ENCODE measurements at places on chromosomes 3 and 15.
A peak's percentile ranks its signal among the peaks of the same experiment; 100 is the strongest.

- DNase-seq, result no peak
Observed at GRCh38 chr3:42216302-42216701, 49.7 kb downstream of the CCK start.

DNA sequence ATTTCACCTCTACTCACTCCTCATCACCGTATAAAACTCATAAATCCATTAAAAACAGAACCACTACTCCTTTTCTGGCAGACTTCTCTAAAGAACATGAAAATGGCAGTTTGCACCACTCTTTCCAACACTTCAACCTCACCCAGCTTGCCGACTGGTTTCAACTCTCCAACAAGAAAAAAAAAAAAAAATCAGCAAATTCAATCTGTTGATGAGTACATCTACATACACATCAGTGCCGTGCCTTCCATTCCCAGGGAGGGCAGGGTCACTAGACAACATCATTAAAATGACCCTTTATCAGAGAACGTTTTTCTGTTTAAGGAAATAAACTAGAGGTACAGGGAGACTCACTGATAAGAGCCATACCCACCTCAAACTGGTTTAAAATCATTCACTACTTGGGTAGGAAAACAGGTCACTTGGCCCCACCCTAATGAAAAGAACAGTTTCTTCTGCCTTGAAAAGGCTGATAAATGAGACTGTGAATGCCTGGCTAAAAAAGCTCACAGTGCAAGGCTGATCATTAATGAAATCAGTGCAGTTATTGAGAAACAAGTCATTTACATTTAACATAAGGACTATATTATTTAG, 6.0 kb downstream of the ANXA2 start:
- no peak for DNase-seq

DNA sequence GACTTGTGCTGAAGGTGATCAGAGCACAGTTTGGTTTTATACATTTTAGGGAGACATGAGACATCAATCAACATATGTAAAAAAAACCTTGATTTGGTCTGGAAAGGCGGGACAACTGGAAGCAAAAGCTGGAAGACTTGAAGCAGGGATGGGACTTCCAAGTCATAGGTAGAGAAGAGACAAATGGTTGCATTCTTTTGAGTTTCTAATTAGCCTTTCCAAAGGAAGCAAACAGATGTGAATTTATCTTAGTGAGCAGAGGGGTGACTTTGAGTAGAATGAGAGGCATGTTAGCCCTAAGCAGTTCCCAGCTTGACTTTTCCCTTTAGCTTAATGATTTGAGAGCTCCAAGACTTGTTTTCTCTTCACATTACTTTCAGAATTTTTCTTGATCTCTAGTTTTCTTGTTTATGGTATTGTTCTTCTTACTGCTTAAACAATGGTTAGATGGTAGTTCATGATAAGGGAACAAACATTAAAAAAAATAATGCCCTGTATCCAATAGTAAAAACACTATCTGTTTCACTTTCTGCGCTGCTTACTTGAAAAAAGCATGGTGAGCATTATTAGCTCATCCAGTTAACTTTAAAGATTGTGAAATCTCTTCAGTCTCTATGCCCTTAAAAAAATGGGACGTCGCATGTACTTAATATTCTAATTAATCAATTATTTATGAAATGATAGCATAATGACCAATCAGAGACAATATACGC, 48.5 kb upstream of the BCHE start:
- DNase-seq, result no peak

GRCh38 chr3:142889212-142890014, 530 bp upstream of the PCOLCE2 start:
- DNase-seq, result no peak

GRCh38 chr15:81358248-81358647, 15.8 kb downstream of the TMC3 start:
- no peak for DNase-seq

DNA sequence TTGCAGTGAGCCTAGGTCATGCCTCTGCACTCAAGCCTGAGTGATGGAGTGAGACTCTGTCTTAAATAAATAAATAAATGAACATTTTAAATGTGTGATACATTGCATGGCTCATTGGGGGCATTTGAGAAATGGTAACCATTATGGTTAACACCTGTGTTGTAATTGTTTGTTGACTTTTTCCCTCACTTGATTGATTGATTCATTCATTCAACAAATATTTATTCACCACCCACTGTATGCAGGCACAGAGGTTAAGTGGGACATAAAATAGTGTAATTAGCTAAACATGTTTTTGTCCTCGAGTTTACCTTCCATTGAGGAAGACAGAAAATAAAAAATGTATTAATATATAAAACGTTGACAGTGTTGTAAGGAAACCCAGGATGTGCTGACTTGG, 127.1 kb upstream of the ANKRD28 start:
- peak; percentile 30 for DNase-seq

DNA sequence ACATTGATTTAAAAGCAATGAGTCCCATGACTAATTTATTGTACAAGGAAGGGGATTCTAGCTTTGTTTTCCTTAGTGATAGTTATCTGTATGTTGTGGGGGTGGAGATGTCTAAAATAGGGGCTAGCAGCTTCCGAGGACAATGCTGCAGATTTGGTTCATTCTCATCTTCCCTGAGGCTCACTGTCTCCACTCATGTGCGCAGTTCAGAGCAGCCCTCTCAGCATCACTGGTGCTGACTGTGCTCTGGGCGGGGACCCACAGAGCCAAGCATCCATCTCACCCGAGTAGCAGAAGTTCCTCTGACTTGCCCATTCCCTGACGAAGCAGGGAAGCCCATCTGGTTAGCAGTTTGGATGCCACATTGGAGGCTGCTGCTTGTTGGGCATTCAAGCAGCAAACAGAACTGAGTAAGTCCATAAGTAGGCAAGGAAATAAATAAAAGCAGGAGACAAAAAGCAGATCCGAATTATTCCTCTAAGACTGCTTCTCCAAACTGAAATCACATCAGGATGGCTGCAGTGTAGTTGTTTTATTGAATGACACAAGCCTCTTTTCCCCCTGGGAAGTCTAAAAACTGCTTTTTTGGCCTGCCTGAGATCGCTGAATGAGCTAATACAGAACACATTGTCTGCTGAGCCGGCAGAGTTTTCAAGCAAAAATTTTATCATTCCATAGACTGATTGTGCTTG, 27.5 kb downstream of the RARB start:
- no peak for DNase-seq

GRCh38 chr3:18252578-18252977, 172.6 kb downstream of the SATB1 start:
- DNase-seq, result no peak

- DNase-seq, result no peak
Observed at GRCh38 chr3:165919284-165919683, 82.1 kb upstream of the BCHE start.

GRCh38 chr3:187996609-187997008, 157.3 kb upstream of the LPP start:
- DNase-seq, result no peak

DNA sequence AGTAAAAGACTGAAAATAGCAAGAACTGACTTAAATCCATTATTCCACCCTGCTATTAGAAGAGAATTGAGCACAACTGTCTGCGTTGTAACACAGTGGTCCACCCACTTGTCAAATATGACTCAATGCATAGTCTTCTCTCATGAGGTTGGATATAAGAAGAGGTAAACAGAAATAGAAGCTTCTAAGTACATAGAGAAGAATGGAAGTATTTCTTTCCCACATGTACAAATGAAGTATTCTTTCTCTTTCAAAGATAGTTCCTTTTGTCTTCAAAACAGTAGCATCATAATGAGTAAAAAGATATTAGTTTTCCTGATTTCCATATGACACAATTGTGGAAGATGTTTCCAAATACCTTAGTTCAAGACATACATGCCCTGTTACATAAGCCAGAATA, 348.6 kb upstream of the CCDC54 start:
- peak; percentile 1 for DNase-seq

GRCh38 chr15:64285871-64286270, 70.1 kb downstream of the CSNK1G1 start:
- no peak for DNase-seq

- peak; percentile 19 for DNase-seq
Observed at GRCh38 chr3:176293276-176293675, 904.0 kb downstream of the TBL1XR1 start.

DNA sequence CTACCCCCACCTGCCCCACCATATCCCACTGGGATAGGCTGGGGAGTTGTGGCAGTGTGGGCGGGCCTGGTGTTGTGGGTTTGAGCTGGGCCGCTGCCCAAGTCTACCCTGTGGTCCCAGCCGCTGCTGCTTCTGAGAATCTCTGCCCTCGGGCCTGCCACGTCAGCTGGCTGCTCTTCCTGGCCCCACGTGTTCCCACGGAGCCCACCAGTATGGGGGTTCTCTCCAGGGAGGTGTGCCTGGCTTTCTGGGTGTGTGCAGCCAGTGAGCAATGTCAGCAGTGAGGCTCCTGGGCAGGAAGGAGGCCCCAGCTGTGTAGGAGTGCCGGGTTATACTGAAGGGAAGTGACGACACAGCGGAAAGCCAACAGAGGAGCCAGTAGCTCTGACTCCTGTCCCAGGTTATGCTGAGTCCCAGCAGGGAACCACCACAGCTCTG, 10.5 kb downstream of the GNAI2 start:
- DNase-seq, result peak; percentile 29

DNA sequence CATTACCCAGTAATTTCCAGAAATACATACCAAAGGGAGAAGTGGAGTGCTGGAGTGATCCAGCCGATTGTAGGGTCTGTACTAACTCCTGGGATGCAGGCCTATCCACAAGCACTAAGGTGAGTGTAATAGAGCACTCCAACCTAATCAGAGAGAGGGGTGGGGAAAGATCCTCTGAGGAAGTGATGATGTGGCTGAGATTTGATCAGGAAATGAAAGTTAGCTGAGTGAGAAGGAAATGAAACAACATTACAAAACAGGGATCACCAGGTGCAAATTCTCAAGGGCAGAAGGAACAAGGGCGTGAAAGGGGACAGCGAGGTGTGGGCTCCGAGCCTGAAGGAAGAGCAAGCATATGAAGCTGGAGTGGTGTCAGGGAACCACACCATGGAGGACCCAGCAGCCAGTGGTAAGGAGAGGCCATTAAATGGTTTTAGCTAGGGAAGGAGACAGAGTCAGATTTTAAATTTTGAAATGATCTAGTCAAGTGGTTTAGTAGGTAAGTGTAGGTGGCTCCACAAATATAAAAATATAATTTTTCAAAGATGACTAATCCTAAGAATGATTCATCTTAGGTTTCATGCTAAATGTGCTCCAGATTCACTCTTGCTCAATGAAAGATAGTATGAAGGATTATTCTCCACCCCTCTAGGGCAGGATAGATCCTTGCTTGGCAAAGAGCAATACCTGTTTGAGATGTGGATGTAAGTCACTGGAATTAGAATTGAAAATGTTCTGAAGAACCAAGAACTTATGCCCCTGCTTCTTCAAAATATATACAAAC, 348.7 kb downstream of the TBL1XR1 start:
- peak; percentile 27 for DNase-seq

- DNase-seq, result no peak
Observed at GRCh38 chr3:28856796-28857195, 424.1 kb upstream of the RBMS3 start.

- no peak for DNase-seq
Observed at GRCh38 chr3:48514431-48515227, 10.7 kb upstream of the SHISA5 start.

DNA sequence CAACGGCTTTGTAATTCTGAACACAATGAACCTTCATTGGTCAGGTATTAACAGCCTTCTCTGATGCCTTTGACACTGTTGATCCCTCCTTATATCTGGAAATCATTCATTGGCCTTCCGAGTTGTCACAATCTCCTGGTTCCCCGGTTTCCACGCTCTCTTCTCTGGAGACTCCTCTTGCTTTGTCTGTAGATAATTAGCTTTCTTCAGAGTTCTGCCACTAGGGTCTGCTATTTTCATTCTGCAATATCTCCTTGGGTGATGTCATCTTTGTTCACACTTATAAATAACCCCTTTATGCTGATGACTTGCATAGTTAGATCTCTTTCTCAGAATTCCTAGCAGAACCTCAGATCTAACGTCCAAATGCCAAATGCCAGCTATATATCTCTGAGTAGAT, 583.8 kb upstream of the ZNF717 start:
- DNase-seq, result peak; percentile 21

DNA sequence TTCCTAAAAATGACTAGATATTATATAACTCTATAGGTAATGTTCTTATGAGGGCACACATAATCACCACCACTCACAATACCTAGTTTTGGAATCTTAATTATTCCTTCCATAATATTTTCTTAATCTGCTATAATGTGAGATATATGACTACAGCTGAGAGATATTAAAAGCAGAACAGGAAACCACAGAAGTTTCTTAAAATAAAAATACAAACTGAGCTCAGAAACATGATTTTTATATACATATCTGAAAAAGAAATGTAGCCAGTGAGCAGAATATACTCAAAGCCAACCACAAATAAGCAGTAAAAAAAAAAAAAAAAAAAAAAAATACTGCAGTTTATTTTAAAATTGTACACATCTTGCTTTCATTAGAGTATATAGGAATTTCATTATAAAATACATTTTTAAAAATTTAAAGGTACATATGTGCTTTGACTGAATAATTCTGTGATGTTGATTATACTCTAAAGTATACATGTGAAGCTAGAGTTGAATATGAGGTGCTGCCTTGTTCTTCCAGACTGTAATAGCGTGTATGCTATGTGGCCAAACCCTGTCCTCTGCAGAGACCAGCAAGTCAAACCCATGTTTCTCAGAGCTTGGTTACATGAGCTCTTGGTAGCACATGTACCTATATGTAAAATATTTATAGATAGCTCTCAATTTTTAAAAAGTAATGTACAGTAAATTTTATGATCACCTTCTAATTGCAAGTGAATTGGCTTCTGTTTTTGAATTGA, 175.0 kb downstream of the UBE2E2 start:
- DNase-seq, result no peak

DNA sequence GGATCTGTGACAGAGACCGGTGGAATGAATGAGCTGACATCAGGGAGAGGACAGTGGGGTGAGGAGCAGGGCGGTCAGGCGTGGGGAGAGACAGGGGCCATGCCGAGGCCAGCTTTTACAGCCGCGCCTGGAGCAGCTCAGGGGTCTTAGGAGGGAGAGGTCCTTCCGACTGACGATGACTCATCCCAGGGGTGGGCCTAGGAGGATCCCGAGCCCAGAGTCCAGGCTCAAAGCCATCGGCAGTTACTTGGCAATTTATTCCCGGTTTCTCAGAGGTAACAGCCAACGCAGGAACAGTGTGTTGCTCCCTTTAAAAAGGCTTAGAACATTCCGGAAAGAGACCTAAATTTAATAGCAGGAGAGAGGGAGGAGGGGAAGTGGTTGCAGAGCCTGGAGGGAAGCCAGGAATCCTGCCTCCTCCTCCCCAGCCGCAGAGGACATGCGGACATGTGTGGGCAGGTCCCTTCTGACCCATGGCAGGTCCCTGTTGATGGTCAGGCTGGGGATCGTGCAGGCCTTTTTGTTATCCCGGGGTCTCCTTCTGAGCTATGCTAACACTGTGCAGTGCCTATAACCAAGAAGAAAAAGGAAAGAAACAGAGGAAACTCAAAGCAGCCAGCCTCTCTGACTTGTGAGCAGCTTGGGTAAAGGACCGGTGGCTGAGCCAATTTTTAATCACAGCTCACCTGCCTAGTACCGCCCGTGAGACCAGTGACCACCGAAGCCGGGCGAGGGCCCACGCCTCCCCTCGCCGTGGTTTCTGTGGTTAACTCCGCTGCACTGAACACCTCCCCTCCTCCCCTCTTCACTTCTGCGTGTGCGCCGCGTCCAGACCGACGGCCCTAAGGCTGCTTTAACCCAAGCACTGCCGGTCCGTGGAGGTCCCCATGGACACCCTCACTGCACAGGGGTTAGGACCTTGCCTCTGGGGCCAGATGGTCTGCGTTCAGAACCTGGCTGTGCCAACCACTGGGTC, 392.4 kb upstream of the PROK2 start:
- peak; percentile 1 for DNase-seq
